ENCODE measurements at places on chromosomes 2 and 18. TPM values are rescaled to one million over a fixed set of nuclear protein-coding genes. Genes with fewer than 3 reads are reported as not detected.

DNA sequence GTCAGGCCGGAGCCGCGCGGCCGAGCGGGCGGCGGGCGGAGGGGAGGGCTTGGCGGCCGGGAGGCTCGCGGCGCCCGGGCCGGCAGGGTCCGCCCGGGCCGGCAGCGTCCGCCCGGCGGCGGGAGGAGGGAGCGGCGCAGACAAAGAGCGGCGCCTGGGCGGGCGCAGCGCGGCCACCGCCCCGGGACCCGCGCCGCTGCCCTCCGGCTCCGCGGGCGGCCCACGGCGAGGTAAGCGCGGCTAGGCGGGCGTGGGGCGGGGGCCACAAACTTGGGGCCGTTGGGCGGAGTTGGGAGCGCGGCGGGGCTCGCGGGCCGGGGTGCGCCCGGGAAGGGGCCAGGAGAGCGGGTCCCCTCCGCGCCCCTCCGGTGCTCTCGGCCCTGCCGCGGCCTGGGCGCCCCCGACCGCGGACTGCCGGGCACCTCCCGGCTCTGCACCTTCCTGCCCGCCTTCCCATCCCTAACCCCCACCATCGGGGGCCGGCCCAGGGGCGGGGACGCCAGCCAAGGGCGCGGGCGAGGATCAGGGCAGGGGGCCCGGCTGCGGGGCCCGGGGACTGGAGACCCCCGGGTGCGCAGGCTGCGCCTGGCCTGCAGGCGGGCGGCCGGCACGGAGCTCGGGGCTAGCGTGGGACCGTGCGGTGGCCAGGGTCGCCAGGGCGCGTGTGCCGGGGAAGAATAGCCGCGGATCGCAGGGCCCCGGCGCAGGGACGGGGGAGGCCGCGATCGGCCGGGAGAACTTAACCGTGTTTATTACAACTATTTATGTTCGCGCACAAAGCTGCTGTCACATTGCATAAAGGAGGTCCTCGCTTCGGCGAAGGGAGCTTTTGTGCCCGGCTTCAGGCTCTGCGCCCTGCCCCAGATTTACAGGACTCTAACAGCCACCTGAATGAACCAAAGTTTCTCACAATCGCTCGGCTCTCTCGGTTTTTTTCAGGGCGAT is at the start of gene NCK2:
Gene NCK2, plus strand, starts transcription at position 4 of the 945 bp plus-strand sequence. CDS start 110,152 bp downstream, outside the sequence.
- peaks cover 37% of the 10 kb centered on the region for H3K36me3 ChIP-seq
- peak; percentile 40 for DNase-seq
- peak within 1 kb of the TSS; percentile 99 for H3K27ac ChIP-seq
- H3K4me3 ChIP-seq: peak within 1 kb of the TSS; percentile 96

DNA sequence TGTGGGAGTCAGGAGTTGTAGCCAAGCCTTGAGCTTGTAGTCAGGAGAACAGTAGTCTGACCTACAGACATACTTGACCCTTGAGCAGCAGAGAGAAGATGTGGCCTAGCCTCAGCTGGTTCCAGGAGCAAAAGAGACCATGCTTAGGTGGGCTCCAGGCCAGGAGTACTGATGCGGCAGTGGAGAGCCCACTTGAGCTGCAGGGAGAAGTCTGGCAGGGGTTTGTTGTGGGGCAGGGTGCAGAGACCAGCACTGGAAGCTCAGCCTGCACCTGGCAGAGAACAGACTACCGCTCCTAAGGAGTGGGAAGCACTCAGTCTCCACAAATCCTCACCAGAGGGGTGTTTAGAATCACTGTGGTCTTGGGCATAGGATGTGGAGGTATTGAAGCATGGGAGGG is 197.9 kb downstream of the TPGS2 start:
- H3K4me1 ChIP-seq: no peaks in the 10 kb centered on the region
- DNase-seq: no peak
- H3K27ac ChIP-seq: no peak overlapping the region
- H3K4me3 ChIP-seq: no peak overlapping the region

DNA sequence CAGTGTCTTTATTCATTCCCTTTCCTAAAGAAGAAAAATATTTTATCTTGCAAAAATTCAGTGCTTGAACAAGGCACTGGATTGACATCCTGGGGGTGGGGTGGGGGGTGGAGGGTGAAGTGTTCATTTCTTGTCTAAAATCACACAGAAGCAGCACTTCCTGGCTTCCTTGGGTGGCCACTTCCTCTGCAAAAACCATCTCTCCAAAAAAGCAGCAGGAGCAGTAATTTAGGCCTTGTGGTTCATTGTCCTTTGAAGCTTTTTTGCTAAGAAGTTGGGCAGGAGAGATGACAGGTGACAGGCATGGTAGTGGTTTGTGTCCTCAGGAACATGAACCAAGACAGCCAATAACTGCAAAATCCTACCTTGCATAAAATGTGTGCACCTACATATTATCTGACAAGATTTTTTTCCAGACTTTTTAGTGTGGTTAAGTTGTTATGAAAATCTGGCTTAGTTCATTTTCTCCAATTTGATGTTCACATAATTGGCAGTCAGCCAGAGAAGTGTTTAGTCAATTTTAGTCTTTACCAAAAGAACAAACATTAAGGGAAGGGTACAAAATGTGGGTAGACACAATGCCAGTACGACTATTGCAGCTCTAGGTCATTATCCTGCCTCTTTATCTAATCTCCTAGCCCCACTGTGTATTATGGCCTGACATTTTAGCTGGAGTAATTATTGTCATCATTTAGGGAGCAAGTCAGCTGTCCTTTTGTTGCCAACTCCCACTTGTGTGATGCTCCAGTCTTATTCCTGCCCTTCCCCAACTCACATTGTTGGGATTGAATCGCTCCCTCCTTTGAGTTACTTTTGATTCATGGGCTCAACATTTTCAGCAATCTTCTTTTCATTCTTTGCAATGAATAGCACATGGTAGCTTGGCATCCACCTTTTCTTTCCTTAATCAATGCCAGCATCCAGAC is 177.2 kb downstream of the MYO3B start:
- H3K27ac ChIP-seq: no peak overlapping the region
- peak overlapping the region; percentile 10 for H3K4me3 ChIP-seq
- DNase-seq: no peak
- H3K27me3 ChIP-seq: no peaks in the 10 kb centered on the region
- no peaks in the 10 kb centered on the region for H3K36me3 ChIP-seq

GRCh38 chr2:235757212-235757611 is 263.4 kb downstream of the AGAP1 start:
- no peak overlapping the region for H3K4me3 ChIP-seq
- H3K4me1 ChIP-seq: no peaks in the 10 kb centered on the region
- DNase-seq: no peak
- H3K27me3 ChIP-seq: no peaks in the 10 kb centered on the region
- no peak overlapping the region for H3K27ac ChIP-seq

Gene LIPG
- total RNA-seq: 0.12 TPM

GRCh38 chr2:59093571-59093970 is 852.4 kb upstream of the FANCL start:
- no peak overlapping the region for H3K4me3 ChIP-seq
- no peaks in the 10 kb centered on the region for H3K4me1 ChIP-seq
- H3K36me3 ChIP-seq: no peaks in the 10 kb centered on the region

DNA sequence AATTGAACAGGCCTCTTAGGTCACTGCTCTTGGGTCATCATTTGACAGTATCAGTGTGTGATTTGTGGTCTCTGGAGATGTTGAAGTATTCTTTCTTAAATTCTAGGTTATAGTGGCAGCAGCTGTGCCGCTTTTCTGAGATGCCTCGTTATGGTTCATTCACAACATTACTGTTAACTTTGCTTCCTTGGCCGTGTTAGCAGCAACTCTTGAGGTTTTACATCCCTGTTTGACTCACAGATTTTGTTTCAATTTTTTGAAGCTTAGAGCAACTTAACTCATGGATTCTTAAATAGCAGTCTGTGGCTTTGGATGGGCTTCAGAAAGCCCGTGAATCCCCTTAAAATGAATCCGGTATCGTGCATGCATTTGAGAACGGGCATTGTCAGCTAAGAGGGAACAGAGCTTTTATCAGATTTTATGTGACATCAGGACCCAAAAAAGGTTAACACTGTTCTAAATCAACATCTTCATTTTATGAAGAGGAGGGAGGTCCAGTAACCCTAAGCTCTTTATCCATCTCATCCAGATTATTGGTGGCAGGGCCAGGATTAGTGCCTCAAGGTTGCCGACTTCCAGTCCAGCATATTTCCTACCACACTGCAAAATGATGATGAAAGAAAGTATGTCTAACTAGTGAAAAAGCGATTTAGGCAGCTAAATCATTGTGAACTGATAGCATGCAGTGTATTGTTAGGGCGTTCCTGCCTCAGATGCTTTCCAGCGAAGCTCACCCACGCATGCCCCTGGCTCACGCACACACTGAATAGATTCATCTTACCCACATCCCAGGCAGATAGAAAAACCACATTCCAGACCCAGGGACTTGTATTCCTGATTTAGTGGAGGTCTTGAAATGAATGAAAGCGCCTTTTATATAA is 5.1 kb downstream of the TRIB2 start:
- H3K27me3 ChIP-seq: peaks cover 15% of the 10 kb centered on the region
- H3K36me3 ChIP-seq: peaks cover 5% of the 10 kb centered on the region
- H3K4me1 ChIP-seq: peaks cover 84% of the 10 kb centered on the region
- peak overlapping the region; percentile 64 for H3K4me3 ChIP-seq
- DNase-seq: peak; percentile 19

Gene ARHGAP28
- not detected for total RNA-seq

DNA sequence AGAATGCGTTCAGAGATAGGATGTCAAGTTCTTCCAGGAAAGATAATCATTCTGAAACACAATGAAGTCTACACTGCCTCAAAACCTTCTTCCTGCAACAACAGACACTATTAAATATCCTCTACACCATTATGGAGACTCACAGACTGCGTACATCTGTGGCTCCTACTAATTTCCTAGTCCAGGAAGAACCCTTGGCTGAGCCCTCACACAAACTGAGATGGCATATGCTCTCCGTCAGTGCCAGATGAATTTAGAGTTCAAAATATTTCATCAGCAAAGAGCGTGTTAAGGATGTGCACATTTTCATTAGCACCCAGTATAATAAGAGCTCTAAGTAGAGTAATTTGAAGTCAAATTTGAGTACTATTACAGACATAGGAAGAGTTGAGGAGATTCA is 117.2 kb downstream of the TCF4 start:
- no peaks in the 10 kb centered on the region for H3K4me1 ChIP-seq
- no peak for DNase-seq
- H3K27me3 ChIP-seq: peaks cover 17% of the 10 kb centered on the region
- H3K27ac ChIP-seq: no peak overlapping the region
- no peak overlapping the region for H3K4me3 ChIP-seq
- no peaks in the 10 kb centered on the region for H3K36me3 ChIP-seq

Gene CASP10
- total RNA-seq: 15.7 TPM

Gene ATP6V1C2
- not detected for total RNA-seq

DNA sequence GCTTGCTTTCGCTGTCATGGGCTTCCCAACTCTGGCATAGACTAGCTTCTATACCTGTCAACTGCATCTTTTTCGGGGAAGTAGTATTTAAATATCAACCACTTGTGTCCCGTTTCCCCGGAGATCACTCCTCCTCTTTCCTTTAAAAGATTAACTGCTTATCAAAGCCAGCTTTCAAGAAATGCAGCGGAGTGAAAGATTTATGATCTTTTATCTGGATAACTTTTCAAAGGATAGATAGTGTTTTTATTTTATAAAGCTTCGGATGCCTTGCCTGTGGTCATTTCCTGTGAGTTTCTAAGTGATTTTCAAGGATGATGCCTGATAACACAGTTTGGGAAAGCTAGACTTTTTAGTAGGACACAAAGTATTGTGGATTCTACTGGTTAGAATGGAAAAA is 2.9 kb upstream of the IGFBP5 start:
- no peak overlapping the region for H3K27ac ChIP-seq
- H3K4me1 ChIP-seq: peaks cover 24% of the 10 kb centered on the region
- no peak for DNase-seq
- no peaks in the 10 kb centered on the region for H3K36me3 ChIP-seq

GRCh38 chr18:79934311-79935097 is 16.9 kb downstream of the SLC66A2 start:
- H3K4me3 ChIP-seq: no peak overlapping the region
- no peaks in the 10 kb centered on the region for H3K4me1 ChIP-seq
- DNase-seq: no peak
- no peak overlapping the region for H3K27ac ChIP-seq

DNA sequence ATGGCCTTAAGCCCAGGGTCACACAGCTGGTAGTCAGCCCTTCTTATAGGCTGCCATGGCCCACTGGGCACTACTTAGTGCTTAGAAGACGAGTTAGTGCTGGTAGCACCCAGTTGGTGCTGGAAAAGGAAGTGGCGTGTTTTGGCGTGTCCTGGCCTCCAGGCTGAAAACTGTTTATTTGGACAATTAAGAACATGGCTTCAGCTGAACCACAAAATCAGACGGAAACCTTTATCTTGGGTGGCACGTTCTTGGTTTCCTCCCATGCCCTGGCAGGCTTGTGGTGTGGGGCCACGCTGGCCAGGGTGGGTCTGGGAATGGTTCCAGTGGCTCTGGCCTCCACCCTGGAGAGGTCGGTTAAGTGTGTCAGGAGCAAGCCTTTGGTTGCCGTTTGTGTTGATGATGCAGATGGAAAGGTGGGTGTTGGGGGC is 141.5 kb upstream of the HAAO start:
- no peak overlapping the region for H3K27ac ChIP-seq
- H3K4me1 ChIP-seq: peaks cover 11% of the 10 kb centered on the region
- no peaks in the 10 kb centered on the region for H3K36me3 ChIP-seq
- DNase-seq: no peak

GRCh38 chr2:241288324-241288888 is 27.1 kb downstream of the HDLBP start:
- H3K27me3 ChIP-seq: no peaks in the 10 kb centered on the region
- H3K4me3 ChIP-seq: no peak overlapping the region
- peaks cover 7% of the 10 kb centered on the region for H3K36me3 ChIP-seq
- peak overlapping the region; percentile 56 for H3K27ac ChIP-seq
- H3K4me1 ChIP-seq: peaks cover 50% of the 10 kb centered on the region

Gene RGPD3
- total RNA-seq: 0.24 TPM

GRCh38 chr2:200850512-200851256 is 13.8 kb downstream of the CLK1 start:
- no peak overlapping the region for H3K4me3 ChIP-seq
- DNase-seq: no peak
- H3K27ac ChIP-seq: no peak overlapping the region
- peaks cover 47% of the 10 kb centered on the region for H3K36me3 ChIP-seq

Gene FBXO48
- 3.2 TPM for total RNA-seq

DNA sequence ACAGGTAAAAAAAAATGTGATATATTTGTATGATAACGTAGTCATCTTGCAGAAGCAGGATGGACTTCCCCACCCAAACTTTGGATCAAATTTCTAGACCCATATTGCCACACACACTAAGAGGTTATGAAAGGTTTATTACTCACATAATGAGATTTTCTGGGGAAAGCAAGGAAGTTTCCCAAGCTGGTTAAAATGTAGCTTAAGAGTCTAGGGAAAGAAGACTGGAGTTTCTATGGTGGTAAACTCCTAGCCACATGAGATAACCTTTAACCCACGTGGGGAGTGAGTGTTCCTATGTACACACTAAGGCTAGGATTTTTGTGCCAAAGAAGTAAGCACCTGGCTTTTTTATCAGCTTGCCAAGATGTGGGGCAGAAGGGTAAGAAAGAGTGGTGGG is 335.7 kb upstream of the UBE2E3 start:
- no peak overlapping the region for H3K27ac ChIP-seq
- H3K4me3 ChIP-seq: no peak overlapping the region
- no peak for DNase-seq

DNA sequence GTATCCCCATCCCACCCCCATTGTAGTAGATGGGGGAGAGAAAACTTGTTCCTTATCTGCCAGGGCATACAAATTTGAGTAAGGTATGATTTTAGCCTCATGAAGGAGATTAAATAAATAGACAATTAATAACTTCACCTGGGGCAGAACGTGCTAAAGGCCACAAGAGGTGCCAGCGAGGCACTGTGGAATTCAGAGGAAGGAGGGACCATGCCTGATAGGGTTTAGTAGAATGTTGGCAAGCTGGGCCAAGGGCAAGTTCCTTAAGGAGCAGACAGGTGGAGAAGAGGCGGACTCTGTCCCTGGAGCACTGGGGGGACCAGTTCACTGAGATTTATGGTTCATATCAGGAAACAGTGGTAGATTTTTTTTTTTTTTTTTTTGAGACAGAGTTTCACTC is 22.5 kb downstream of the STAMBP start:
- no peak overlapping the region for H3K27ac ChIP-seq
- H3K36me3 ChIP-seq: peaks cover 9% of the 10 kb centered on the region
- DNase-seq: no peak
- no peak overlapping the region for H3K4me3 ChIP-seq
- H3K27me3 ChIP-seq: no peaks in the 10 kb centered on the region

All from activated T-cell treated with anti-CD3 and anti-CD28 coated beads, Interleukin-2, amount 50 U/mL, for 72 hours (primary cell).